C1 segment of cervical spinal cord (tissue), 14 donors: ENCODE measurements at places on chromosomes 6 and 20.

GRCh38 chr6:33212857-33213165 is 4.5 kb downstream of the RING1 start:
- no peak for DNase-seq

GRCh38 chr6:113364766-113365165 is 492.4 kb upstream of the MARCKS start:
- DNase-seq: no peak

DNA sequence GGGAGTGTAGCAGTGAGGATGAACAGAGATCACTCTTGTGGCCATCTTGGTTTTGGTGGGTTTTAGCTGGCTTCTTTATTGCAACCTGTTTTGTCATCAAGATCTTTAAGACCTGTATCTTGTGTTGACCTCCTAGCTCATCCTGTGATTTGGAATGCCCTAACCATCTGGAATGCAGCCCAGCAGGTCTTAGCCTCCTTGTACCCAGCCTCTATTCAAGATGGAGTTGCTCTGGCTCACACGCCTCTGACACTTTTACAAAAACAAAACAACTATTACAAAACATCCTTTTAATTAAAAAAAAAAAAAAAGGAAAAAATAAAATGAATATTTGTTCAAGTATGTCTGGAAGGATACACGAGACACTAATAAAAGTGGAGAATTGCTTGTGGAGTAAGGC is 62.4 kb downstream of the PHACTR2 start:
- no peak for DNase-seq

DNA sequence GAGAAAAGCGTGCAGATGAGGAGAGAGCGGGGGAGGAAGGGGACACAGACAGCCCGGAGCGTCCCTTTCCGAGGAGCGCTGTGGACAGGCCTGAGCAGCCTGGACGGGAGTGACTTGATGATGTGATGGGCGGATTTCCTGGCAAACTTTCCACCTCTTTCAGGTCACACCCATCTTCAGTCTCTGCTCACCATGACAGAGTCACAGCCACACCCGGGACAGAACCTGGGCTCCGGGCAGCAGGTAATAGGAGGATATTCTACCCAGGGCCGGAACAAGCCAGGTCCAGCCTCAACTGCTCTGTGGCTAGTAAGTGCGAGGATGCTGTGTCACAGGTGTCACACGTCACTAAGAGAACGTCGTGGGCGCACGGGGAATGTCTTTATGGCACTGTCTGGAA is 84.3 kb downstream of the THBS2 start:
- DNase-seq: no peak

GRCh38 chr6:27650620-27651370 is 177.9 kb upstream of the ZNF184 start:
- no peak for DNase-seq

DNA sequence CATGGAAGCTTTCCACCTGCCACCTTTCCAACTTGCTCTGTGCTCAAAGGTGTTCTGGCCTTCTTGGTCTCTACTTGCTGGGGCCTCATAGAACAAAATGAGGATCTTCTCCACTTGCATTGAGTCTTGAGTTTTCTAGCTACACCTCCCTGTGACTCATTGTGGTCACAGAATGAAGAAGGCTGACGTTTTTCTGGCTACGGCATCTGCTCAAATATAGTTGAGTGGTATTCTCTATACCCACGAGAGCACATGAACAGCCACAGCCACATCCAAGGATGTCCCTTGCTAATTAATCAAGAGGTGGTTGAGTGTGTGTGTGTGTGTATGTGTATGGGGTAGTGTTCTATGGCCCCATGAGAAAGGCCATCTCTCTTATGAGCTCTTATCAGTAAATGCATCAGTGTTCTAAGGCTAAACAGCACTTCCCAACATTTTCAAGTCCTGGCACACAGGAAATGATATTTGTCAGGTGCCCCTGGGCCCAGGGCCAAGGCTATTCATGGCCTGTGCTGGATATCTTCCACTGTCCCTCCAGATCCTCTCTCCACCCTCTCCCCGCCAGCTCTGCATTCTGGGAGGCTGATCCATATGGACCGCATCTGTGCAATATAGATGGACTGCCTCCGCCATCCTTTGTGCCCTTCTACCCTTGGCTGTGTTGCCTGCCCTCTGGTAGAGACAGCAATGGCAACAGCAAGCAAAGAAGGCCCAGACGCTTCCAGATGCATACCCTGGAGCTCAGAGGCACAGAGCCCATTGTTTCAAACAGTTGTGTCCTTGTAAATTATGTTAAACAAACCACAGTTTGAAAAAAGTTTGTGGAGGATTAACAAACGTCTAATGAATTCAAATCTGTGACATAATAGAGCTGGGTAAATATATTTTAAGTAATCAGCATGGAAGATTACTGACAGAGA is 150.2 kb downstream of the LRFN2 start:
- peak; percentile 21 for DNase-seq

DNA sequence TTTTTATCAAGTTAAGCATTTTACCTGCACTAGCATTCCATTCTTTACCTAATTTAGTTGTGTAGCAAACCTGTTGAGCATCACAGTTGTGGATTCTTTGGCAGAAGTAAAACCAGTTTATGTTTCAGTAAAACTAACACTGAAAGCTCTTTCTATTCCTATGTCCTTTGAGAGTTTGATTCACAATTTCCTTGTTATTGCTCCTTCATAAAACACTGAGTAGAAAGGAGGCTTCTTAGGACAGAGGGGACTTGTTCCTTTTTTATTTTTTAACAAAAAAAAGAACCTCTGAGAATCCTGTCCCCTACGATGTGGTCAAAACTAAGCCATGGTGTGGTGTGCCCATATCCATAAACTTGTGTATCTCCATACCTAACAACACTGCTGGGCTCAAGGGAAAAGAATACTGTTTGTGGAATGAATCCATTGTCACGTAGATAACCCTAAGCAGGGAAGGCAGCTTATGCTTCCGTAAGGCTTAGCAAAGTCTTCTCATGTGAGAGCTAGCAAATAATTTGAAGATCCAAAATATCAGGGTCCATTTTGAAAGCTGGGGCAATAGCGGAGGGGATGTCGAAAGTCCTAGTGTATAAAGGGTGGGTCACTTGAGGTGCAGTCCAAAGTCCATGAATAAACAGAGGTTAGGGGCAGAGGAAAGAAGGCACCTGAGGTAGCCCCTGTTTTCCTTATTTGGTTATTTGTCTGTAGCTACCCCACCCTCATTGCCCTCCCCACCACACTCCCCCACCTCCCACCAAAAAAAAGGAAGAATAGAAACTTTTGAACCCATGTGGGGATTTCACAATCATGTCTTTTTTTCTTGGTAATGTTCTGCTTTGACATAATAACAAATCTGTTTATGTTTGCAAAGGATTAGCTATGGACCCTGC is 71.0 kb downstream of the PLAGL1 start:
- no peak for DNase-seq

GRCh38 chr20:4444404-4444803 is 277.3 kb upstream of the PRND start:
- DNase-seq: no peak

- no peak for DNase-seq
These were observed 771.4 kb upstream of the MMS22L start for GRCh38 chr6:98054453-98054852.

GRCh38 chr6:169886631-169887227 is 135.3 kb downstream of the ERMARD start:
- no peak for DNase-seq

- no peak for DNase-seq
These were observed 154.2 kb upstream of the RNF24 start for GRCh38 chr20:4169360-4170190.

DNA sequence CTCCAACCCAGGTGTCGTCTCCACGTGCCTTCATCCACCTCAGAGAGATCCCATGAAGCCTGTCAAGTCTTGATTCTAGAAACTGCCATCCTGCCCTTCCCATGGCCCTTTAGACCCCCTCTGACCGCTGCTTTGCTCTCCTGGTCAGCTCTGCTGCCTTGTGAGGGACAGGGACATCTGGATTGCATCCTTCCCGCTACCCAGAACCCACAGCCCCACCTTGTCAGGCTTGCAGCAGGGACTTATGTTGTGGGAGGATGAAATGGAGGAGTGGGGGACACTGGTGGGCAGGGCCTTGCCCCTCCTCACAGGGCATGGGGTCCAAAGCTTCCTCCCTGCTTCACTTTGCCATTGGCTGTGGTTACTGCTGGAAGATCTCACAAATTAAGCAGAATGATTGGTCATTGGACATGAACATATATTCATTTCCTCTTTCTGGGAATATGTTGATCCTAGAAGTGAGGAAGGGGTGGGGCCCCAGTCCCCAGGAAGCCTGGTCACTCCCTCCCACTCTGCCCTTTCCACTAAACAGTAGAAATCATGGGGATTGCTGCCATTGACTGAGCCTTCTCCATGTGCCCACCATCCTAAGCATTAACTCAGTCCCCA is 4.5 kb downstream of the GLP1R start:
- DNase-seq: no peak

DNA sequence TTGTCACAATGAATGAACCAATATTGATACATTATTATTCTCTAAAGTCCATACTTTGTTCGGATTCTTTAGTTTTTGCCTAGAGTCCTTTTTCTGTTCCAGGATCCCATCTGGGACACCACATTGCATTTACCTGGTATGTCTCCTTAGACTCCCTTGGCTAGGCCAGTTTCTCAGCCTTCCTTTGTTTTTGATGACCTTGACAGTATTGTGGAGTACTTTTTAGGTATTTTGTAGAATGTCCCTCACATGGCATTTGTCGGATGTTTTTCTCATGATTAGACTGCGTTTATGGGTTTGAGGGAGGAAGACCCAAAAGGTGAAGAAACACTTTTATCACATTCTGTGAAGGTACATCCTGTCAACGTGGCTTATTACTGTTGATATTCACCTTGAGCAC is 16.9 kb downstream of the PPP1R14C start:
- DNase-seq: no peak

DNA sequence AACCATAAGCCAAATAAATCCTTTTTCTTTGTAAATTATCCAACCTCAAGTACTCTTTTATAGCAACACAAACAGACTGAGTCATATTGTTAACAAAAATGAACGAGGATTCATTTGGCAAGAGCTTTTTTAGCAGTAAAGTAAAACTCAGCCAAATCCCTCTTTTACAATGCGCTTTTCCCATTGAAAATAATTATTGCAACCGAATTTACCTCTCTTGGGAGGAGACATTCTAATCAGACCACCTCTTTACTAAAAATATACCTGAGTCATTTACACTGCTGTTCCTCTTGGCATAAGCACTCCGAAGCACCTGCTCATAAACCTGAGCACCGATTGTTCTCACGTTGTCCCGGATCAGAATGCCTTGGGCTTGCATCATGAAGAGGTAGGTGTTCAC is 57.4 kb downstream of the B4GALT5 start:
- no peak for DNase-seq

- no peak for DNase-seq
These were observed 11.7 kb downstream of the ACOT8 start for GRCh38 chr20:45845452-45845851.
